ENCODE measurements at places on chromosomes 7 and 10.

DNA sequence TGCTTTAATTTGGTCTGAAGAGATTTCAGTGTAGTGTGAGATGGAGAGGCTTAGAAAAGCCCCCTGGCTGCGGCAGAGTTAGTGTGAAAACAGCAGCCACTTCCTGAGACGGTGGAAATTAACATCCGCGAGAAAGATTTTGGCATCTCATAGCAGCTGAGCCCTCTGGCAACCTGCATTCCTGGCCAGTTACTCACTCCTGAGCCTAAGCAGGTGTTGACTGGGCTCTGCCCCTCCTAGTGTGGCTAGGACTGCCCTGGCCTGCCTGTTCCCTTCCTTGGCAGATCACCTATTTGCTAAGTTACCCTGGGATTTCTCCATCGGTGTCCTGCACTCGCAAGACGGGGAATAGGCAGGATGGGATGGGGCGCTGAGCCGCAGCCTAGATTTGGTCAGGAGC is 57.6 kb upstream of the LMTK2 start:
- DNase-seq = no peak

GRCh38 chr7:1188720-1189294 is 28.8 kb upstream of the ZFAND2A start:
- DNase-seq = no peak

- peak; percentile 5 for DNase-seq
These were observed 66.6 kb downstream of the CAV1 start for GRCh38 chr7:116591202-116592040.

DNA sequence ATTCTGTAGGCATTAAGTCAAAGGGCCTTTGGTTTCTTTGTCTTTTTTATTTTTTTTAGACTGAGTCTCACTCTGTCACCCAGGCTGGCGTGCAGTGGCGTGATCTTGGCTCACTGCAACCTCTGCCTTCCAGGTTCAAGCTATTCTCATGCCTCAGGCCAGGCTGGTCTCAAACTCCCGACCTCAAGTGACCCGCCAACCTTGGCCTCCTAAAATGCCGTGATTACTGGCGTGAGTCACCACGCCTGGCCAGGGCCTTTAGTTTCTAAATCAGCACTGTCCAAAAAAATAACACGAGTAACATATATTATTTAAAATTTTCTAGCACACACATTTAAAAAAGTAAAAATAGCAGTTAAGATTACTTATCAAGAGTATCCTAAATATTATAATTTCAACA is 11.1 kb upstream of the ACSL5 start:
- DNase-seq = no peak

DNA sequence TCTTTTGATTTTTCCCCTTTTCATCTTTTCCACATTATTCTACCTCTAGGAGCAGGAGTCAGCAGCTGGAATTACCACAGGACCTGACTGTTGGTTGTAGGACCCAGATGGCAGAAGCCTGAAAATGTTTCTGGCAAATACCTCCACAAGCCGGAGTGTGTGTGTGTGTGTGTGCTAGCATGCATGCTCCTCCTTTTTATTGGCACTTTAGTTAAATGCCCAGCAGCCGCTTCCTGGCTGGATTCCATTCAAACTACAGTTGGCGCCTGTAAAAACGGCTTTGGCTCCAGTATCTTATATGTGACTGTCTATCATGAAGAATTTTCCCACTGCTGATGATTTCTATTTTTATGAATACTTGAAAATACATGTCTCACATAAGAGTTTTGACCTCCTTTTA is 319.7 kb upstream of the SP4 start:
- no peak for DNase-seq

GRCh38 chr7:11069591-11069990 is 95.9 kb downstream of the PHF14 start:
- DNase-seq = no peak

GRCh38 chr10:24622781-24623301 is 100.8 kb downstream of the ARHGAP21 start:
- DNase-seq = no peak

- DNase-seq = no peak
These were observed 3.1 kb downstream of the JCAD start for GRCh38 chr10:30056281-30056680.

DNA sequence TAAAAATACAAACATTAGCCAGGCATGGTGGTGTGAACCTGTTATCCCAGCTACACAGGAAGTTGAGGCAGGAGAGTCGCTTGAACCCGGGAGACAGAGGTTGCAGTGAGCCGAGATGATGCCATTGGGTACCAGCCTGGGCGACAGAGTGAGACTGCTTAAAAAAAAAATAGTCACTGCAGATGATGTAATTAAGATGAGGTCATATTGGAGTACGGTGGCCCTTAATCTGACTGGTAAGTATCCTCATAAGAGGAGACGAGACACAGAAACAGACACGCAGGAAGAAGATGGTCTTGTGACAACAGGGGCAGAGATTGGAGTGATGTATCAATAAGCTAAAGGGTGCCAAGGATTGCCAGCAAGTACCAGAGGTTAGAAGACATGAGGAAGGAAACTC is 156.0 kb downstream of the FAM107B start:
- no peak for DNase-seq

- no peak for DNase-seq
These were observed 17.4 kb downstream of the DDIT4 start for GRCh38 chr10:72291019-72291532.

DNA sequence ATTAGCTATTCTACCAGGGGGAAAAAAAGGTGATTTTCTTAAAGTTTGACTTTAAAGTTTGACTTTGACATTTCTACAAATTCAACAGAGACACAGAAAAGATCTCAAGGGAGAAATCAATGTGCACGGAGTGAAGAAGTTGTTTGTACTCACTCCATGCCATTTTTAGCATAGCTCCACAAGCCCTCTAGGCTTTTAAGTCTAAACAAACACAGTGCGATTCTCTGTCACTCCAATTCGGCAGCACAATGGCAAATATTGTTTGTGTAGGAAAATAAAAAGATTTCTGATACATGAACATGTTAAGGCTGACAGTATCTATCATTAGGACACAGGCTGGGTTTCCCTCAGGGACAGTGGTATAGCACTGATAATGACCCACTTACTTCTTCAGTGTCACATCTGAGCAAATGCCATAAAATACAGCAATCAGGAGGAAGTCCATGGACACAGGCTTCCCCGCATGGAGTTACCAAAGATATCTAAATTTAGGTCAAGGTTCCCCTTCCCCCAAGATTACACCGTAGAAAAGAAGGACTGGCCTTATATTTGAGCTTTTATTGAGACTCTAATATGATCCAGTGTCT is 28.0 kb downstream of the GSAP start:
- DNase-seq = no peak

GRCh38 chr10:24132741-24133140 is 76.2 kb upstream of the KIAA1217 start:
- no peak for DNase-seq

DNA sequence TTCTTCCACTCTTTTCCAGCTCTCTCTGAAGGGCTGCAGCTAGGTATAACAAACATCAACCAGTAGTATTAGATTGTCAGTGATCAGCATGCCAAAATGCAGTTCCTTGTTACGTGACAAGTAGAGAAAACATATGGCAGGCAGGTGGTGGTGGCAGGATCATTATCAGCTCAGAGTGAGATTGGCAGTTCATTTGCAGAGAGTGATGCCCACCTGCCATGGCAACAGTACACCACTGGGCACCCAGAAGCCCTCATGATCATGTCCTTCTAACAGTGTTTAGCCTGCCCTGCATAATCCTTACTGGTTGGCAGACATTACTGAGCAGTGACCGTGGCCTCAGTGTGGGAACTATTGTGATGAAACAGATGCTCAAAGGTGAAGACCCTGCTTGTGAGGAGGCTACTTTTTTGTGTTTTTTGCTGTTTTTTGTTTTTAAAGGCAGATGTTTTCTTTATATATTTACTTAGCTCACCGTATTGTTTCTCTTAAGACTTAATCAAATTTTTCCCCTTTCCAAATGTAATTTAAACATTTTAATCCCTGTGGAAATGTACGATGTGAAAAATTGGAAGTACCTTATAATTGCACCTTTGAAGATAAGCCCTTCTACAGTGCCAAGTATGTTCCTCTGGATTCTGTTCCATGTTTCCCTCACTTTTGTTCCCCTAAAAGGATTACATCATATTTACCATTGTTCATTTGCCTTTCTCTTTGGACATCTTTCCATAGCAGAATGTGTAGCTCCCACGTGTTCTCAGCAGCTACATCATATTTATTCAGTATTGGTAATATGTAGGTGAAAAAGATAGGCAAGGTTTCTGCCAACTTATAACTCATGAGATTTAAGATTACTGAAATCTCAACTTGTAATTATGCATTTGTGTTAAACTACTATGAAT is 179.6 kb downstream of the SND1 start:
- peak; percentile 76 for DNase-seq

DNA sequence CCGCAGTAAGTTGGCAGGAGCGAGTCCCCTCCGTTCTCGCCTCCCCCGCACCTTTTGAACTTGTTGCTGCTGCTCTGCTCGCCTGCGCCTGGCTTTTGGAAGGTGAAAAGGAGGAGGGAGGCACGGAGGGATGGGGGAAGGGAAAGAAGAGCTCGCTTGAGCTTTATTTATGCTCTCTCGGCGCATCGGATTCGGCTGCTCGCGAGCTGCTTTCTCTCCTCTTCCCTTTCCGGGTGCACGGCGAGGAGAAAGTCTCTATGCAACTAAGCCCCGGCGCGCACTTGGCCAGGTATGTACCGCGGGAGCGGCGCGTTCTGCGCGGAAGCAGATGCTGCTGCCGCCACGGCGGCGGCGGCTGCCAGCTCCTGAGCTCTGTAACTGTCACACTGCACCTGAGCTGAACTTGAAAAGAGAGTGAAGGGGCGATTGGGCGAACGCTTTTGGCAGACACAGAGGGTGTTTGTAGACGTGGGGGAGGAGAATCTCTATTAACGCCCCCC is 551 bp downstream of the KCND2 start:
- peak; percentile 74 for DNase-seq

DNA sequence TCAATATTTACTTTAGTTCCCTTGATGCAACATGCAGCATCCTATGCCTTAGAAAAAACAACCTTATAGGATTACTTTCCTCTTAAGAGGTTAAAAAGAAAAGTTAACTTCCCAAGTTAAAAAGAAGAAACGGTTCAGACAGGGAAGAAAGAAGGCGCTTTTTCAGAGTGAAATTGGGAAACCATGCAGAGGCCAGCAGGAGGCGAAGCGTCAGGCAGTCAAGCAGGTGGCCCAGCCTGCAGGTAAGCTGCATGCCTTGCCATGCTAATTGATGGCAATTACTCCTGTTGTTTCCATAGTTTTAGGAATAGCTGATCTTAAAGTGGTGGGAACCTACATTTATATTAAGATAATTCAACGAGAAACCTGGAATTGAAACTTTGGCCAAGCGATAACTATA is 302.6 kb upstream of the SP4 start:
- no peak for DNase-seq

GRCh38 chr7:129875745-129876411 is 76.9 kb downstream of the UBE2H start:
- DNase-seq = no peak

DNA sequence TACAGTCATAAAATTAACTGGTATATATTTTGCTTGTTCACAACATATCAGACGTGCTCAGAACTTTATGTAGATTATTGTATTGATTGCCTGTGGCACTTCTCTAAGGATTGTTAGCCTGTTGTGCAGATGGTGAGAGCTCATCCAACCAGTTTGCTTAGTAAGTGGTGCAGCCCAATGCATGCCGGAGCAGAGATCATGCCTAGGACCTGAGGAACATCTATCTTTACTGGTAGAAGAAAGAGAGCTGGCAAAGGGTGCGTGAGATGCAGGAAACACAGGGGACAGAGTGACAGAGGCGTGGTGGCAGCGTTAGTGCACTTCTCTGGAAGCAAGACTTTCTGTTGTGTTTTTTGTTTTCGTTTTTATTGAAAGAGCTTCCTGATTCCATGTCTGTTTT is 35.9 kb downstream of the CCM2 start:
- DNase-seq = peak; percentile 5

DNA sequence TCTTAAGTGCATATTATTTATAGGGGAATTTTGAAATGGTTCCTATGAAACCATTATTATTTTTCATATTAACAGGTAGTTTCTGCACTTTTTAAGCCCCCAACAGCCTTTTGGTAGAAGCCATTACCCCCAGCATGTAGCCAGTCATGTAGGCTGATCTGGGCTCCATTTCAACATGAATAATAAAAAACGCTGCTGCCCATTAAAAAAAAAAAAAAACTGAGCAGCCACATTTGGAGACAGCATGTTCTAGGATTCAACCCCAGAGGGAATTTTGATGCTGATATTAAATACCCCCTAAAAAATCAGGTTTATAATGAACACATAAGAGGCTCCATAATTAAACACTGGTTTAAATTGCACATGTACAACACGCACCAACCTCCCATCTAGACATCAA is 181.3 kb downstream of the RTKN2 start:
- DNase-seq = no peak

DNA sequence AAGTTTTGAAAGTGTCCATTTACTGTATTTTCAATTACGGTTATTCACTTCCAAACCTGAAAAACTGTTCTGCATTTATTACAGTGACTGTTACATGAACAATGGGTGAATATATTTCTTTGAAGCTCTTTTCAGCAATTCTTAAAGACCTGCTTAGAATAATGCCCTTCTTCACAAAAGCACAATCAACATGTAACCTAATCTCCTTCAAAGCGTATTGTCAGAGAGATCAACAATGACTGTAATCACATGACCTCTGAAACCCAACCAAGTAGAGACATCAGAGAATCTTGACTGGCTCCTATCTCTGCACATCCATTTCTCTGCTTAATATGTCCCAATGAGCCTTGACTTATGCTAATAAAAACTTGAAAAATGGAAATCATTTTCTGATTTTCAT is 126.7 kb downstream of the NRCAM start:
- DNase-seq = peak; percentile 32

DNA sequence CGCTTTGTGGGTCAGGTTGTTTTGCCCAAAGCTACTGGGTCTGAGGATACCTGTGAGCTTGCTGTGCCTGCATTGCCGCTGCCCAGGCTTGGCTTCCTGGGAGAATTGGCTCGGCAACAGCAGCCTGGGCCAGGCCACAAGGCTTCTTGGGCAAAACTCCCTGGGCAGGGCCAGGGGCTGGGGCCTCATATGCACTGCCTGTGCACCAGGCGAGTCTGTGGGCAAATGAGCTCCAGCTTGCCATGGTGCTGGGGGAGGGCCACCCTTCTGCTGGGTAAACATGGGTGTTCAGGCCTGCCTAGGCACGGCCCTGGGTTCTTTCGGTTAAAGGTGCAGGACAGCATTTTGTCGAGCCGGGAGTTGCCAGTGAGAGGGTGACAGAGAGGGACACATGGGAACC is 19.4 kb downstream of the ZMIZ1 start:
- DNase-seq = no peak

DNA sequence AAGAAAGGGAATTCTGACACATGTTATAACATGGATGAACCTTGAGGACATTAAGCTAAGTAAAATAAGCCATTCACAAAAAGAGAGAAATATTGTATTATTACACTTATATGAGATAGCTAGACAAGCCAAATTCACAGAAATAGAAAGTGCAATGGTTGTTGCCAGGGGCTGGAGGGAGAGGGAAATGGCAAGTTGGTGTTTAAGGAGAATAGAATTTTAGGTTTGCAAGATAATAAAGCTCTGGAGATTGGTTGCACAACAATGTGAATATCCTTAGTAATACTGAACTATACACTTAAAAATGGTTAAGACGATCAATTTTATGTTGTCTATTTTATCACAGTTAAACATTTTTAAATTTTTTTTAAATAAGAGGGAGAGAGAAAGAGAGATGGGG is 25.0 kb upstream of the ADD3 start:
- DNase-seq = no peak

- peak; percentile 48 for DNase-seq
These were observed 258.8 kb downstream of the SNX10 start for GRCh38 chr7:26550492-26550891.

Measured in NCI-H2029 (cell line).